ENCODE measurements at places on chromosomes 1 and 21.
A peak's percentile ranks its signal among the peaks of the same experiment; 100 is the strongest.

- DNase-seq, result no peak
Observed at GRCh38 chr1:53929246-53929960, 16.1 kb downstream of the IFT25 start.

GRCh38 chr1:32240140-32240951 is 6.7 kb upstream of the FAM167B start:
- peak; percentile 4 for DNase-seq

GRCh38 chr1:41315146-41315822 is 46.0 kb upstream of the FOXO6 start:
- no peak for DNase-seq

DNA sequence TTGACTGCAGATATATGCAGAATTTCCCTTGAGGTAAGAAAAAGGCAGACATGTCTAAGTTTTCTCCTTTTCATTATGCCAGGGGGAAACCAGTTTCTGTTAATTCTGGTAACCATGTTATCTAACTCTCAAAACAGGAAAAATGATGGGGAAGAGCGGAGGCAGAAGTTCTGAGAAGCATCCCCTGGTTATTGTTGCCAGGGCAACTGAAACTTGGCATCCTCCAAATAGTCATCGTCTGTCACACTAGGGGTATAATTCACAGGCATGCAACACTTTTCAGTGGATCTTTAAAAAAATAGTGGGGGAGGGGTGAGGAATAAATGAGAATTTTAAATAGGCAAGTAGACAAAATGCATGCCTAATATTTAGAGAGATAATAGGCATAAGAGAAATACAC is 715.3 kb upstream of the CXADR start:
- DNase-seq, result peak; percentile 14

DNA sequence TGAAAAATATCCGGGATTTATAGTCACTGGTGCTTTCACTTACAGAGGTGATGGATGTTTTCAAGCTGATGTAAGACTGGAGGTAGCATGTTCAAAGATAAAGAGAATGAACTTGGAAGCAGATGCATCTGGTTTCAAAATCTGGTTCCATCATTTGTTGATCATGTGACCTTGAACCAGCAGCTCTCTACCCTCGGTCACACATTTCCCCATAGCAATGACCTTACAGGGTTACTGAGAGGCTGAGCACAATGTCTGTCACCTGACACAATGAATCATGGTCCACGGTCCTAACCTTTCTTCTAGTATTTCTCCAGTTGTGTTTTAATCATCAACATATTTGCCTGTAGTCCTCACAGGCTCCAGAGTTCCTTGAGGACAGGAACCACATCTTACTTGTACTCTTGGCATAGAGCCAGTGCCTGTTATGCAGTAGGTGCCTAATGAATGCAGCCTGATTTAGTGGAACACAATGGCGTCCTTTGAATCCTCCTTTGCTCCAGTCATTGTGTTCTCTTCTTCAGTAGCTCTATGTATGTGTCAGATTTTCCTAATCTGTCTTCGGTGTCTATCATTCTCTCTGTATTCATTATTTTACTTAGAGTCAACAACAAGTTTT is 667.3 kb downstream of the PTPRU start:
- no peak for DNase-seq

- no peak for DNase-seq
Observed at GRCh38 chr1:15957221-15958095, 18.4 kb downstream of the ZBTB17 start.

GRCh38 chr1:183096351-183096750 is 73.1 kb downstream of the LAMC1 start:
- DNase-seq, result no peak

GRCh38 chr1:238604357-238604756 is 713.6 kb upstream of the ZP4 start:
- DNase-seq, result no peak

GRCh38 chr1:160829766-160830165 is 32.9 kb downstream of the CD244 start:
- no peak for DNase-seq

- no peak for DNase-seq
Observed at GRCh38 chr1:201570886-201571624, 32.1 kb downstream of the NAV1 start.

DNA sequence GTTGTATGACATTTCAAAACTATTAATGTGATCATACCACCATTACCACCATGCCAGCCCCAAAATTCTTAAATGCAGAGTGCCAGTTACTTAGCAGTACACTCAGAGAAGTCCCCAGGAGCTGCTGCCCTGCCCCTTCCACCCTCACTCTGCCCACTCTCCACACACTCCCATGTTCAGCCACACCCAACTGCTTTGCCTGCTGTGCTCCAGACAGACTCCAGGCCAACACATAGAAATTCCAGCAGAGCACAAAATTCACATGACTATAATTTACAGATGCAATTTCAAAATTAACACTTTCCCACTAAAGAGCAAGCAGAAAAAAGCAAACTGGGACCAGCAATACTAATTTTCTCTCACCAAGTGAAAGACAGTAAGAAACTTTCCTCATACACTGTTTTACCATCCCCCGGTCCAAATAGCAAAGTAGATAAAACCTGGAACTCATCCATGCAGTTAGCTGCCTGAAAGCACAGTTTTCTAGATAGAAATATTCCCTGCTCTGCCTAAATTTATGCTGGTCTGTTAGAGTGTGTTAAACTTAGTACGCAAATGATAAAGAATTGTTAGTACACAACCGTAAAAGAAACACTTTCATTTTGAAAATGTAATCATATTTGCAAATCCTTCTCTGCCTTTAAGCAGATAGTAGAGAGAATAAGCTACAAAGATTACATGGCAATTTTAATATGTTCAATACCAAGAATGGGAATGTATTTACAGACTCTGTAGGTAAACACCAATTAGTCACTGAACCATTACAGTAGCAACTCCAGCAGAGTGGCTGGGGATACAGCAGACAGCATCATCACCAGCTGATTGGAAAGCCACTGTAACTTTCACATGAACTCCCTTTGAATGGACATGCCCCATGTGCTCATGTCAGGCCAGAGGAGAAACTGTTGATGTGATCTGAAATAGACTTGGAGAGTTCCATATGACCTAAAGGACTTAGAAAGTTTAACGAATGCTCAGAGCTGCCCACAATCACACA is 176.5 kb downstream of the VAV3 start:
- no peak for DNase-seq

GRCh38 chr1:156281693-156282478 is 739 bp downstream of the SMG5 start:
- DNase-seq, result no peak

DNA sequence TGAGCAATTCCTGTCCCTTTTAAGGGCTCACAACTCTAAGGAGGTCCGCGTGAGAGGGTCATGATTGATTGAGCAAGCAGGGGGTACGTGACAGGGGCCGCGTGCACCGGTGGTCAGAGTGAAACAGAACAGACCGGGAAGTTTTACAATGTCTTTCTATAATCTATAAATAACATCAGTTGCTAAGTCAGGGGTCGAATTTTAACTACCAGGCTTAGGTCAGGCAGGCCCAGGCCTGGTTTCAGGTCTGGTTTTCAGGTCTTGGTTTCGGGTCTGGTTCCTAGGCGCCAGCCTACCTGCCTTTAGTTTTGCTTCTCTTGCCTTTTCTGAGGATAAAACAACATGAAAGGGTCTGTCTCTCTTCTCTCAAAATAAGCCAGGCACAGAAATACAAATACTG is 476.0 kb upstream of the CAMK1G start:
- no peak for DNase-seq

DNA sequence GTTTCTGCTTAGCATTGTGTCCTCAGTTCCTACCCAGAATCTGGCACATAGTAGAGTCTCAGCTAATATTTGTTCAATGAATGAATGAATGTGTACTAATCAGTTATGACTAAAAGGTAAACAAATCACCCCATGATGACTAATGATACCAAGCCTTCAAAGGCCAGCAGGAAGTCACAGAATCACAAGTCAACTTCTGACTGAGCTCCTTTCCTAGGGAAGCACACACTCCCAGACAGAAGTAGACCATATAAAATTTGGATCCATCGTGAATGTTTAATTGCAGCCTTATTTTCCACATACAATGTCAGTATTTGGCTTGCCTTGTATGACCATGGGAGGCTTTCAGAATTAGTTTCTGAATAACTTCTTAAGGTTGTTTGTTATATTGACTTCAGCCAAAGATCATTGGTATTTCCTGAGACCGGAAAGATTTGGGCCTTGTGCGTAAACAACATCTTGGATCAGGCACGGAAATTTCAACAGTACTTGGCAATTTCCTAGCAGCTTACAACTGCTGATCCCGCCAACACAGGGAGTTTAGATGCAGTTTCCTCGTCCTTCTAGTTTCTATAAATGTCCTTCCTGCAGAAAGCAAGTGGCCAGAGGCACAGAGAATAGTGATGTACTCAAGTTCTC is 185.9 kb upstream of the ATP1B1 start:
- DNase-seq, result no peak

GRCh38 chr1:156176610-156177210 is 17.2 kb upstream of the SLC25A44 start:
- no peak for DNase-seq

GRCh38 chr1:34278211-34278610 is 101.5 kb downstream of the C1orf94 start:
- DNase-seq, result peak; percentile 21

DNA sequence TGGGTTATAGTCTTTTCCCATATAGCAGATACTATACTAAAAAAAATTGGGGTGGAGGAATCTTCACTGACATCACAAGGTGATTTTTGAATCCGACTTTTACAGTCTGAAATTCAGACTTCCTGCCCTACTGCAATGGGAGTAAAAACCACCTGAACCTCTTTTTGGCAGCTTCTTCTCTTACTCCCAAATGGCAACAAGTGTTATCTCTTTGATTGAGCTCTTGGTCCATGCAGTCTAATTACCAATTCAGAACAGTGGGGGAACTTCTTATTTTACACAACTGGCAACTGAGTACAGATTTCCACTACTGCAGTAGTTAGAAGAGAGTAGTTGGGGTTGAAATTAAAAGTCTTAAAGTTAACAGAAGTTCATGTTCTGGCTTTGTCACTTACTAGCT is 62.3 kb downstream of the MACF1 start:
- no peak for DNase-seq

GRCh38 chr1:246795906-246796694 is 71.9 kb downstream of the SCCPDH start:
- no peak for DNase-seq

GRCh38 chr1:26364956-26365355 is 7.6 kb downstream of the ZNF683 start:
- DNase-seq, result no peak

GRCh38 chr1:234780531-234781162 is 170.7 kb upstream of the IRF2BP2 start:
- DNase-seq, result no peak

DNA sequence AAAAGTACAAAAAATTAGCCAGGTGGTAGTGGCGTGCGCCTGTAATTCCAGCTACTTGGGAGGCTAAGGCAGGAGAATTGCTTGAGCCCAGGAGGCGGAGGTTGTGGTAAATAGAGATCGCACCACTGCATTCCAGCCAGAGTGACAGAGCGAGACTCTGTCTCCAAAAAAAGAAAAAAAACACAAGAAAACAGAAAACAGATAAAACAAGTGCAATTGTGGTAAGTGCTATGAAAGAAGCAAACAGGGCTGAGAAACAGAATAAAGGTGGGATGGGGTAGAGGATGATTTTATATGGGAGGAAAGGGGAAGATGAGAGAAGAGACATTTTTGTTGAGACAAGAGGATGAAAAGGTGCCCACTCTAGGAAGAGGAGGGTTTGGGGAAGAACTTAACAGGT is 5.0 kb upstream of the SOX13 start:
- no peak for DNase-seq

GRCh38 chr1:6891781-6892579 is 106.7 kb downstream of the CAMTA1 start:
- no peak for DNase-seq

DNA sequence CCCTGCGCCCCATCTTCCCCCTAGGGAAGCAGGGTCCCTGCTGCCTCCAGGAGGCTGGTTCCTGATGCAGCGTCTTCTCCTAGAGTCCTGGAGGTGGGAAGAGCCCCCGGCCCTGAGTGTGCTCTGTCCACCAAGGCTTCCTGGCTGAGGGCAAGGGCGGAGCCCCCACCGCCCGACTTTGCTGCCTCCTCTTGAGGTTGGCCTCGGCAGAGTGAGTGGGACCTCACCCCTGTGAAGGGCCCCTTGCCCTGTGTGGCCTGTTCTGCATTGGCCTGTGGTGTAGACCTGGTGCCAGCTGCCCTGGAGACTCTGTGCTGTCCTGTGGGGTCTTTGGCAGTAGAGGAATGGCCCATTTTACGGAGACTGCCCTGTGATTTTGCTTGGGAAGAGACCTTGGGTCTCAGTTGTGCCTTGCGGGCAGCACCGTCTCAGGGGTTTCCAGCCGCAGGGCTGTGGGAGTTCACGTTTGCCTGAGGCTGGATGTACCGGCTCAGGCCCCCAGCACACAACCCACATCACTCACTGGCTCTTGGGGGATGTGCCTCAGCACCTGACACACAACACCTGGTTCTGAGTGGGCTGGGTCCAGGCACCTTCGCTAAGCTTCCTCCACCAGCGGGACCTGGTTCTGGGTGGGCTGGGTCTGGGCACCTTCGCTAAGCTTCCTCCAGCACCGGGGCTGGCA is 73.6 kb downstream of the SKI start:
- DNase-seq, result no peak
